ENCODE measurements at places on chromosomes 12 and 14.

- no peak for DNase-seq
Measured at GRCh38 chr14:73471582-73472184, 13.3 kb upstream of the NUMB start.

DNA sequence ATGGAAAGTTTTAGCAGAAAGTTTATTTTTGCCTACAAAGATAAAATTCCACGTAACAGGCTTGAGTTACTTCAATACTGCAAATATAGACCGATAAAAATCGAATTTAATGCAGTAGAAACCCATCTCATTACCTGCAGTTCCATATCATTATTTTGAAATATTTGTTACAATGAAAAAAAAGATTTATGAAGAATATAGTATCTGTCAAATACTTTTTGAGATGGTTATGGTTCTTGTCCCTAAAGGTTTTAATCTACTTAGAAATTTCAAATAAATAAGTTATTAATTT, 273.5 kb downstream of the ADAMTS20 start:
- no peak for DNase-seq

DNA sequence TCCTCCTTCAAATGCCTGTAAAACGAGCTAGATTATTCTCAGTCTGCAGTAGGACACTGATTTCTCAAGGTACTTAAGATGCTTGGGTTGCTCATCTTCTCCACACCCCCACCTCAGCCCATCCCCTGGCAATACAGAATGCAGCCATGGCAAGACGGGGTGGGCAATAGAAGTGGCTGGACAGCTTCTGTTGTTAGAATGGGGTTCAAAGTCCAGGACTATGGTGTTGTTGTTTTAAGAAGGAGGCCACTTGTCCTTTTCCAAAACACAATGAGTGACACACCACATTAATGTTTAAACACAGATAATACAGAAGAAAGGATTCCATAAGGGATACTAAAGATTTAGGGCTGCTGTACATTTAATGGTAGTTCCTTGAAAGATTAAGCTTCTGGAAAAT, 188.9 kb upstream of the BCL2L14 start:
- no peak for DNase-seq

GRCh38 chr14:32697704-32698103, 241.0 kb upstream of the NPAS3 start:
- DNase-seq = peak; percentile 36

DNA sequence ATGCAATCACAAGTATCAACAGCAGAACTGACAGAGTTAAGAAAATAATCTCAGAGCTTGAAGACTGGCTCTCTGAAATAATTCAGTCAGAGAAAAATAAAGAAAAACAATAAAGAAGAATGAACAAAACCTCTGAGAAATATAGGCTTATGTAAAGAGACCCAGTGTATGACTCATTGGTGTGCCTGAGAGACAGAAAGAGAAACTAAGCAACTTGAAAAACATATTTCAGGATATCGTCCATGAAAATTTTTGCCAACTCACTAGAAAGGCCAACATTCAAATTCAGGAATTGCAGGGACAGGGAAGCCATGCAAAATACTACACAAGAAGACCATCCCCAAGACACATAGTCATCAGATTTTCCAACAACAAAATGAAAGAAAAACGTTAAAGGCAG, 56.2 kb downstream of the APOBEC1 start:
- DNase-seq = peak; percentile 22

- no peak for DNase-seq
Measured at GRCh38 chr12:130178282-130178681, 16.0 kb downstream of the FZD10 start.

GRCh38 chr14:19949218-19949617, 18.5 kb downstream of the OR4K1 start:
- no peak for DNase-seq

- DNase-seq = no peak
Measured at GRCh38 chr12:47274760-47275159, 195.0 kb upstream of the AMIGO2 start.

GRCh38 chr12:93290391-93290790, 87.3 kb upstream of the NUDT4 start:
- DNase-seq = no peak

DNA sequence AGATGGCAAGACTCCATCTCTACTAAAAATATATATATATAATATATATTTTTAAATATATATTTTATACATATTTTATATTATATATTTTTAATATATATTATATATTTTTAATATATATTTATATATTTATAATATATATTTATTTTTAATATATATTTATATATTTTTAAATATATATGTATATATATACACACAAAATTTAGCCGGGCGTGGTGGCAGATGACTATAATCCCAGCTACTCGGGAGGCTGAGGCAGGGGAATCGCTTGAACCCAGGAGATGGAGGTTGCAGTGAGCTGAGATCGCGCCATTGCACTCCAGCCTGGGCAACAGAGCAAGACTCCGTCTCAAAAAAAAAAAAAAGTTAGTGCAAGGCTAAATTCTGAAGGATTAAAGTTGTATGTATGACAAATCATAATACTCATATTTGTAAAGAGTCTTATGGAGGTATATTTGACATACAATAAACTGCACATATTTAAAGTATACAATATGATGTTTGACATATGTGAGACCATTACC, 7.7 kb upstream of the TDG start:
- no peak for DNase-seq

GRCh38 chr12:119666226-119666795, 1.6 kb upstream of the PRKAB1 start:
- no peak for DNase-seq

GRCh38 chr12:119749666-119750065, 81.7 kb downstream of the PRKAB1 start:
- DNase-seq = no peak

- DNase-seq = no peak
Measured at GRCh38 chr14:57060276-57060955, 208.3 kb downstream of the EXOC5 start.

GRCh38 chr12:73277971-73278370, 1005.8 kb downstream of the TRHDE start:
- DNase-seq = no peak

GRCh38 chr14:57302883-57303282, 34.1 kb downstream of the AP5M1 start:
- DNase-seq = no peak

- DNase-seq = no peak
Measured at GRCh38 chr12:99253068-99253467, 394.5 kb upstream of the GARIN6 start.

GRCh38 chr12:76316468-76316867, 31.7 kb downstream of the BBS10 start:
- DNase-seq = no peak

GRCh38 chr12:60333461-60333860, 737.6 kb downstream of the SLC16A7 start:
- DNase-seq = peak; percentile 39

DNA sequence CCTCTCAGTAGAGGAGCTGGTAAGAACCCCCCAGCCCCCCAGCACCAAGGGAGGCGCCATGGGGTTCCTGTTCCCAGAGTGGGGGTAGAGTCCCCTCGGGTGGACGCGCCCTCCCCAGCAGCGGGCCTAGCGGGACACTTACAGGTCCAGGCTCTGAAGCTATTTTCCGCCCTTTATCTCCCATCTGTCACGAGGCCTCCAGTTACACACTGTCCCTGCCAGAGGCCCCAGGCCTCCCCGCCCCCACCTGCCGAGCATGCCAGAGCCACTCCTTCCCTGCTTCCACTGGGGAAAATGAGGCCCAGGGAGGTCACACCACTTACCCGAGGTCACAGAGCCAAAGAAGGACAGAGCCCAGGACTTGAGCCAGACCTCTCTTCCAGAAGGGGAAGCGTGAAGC, 3.1 kb downstream of the C14orf180 start:
- no peak for DNase-seq

DNA sequence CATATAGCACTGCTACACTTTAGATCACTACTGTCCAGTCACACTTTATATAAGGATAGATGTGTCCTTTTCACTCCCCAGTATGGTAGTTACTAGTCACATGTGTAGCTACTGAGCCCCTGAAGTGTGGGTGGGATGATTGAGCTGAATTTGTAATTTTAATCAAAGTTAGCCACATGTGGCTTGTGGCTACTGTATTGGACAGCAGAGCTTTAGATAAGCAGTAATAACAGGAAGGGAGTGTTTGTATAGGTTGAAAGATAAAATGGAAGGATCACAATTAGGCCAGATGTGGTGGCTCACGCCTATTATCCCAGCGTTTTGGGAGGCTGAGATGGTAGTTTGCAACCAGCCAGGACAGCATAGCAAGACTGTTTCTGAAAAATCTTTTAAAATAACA, 23.5 kb downstream of the NAA30 start:
- DNase-seq = no peak

DNA sequence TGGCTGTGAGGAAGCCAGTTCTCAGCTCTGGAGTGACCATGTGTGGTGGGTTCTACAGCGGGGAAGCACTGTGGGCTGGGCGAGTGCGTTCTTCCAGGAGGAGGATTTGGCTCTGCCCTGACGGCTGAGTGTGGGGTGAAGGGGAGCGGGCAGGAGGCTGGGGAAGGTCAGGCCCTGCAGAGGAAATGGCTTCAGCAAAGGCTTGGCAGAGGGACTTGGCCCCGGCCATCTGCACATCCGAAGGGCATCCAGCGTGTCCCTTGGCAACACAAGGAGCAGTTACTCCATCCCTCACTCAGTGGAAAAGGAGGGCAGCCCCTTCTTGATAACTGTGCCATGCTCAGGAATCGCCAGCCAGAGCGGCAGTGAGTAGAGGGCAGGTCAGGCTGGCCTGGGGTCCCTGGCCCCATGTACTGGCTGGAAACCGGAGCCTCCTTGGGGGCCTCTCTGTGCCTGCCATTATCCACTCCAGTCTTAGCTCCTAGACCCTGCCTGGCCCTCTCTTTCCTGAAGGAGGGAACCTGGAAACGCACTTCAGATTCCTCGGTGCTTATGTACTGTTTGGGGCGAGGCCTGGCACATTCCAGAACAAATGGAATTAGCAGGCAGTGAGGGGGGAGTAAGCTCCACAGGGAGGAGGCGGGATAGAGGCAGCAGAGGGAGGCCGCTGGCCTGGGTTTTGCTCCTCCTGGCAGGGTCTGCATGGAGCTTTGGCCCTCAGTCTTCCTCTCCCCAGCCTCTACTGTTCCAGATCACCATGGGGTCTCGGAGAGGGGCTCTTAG, 133.6 kb upstream of the NCOR2 start:
- DNase-seq = no peak

DNA sequence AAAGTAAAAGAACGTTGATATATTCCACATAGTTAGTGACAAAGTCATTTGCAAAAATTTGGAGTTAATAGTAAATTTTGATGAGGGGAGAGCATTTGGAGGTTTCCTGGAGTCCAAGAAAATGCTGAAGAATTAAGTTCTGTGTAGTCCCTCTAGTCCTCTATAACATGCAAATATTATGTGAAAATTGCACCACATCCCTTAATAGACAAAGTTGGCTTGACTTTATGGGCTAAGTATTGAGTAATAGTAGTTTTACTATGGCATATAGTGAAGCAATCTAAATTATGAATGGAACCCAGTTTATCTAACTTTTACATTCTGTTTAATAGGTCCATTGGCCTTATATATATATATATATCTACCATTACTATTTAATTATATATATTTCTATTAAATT, 66.4 kb upstream of the DCN start:
- no peak for DNase-seq

- DNase-seq = no peak
Measured at GRCh38 chr12:76237086-76237701, 111.0 kb downstream of the BBS10 start.

DNA sequence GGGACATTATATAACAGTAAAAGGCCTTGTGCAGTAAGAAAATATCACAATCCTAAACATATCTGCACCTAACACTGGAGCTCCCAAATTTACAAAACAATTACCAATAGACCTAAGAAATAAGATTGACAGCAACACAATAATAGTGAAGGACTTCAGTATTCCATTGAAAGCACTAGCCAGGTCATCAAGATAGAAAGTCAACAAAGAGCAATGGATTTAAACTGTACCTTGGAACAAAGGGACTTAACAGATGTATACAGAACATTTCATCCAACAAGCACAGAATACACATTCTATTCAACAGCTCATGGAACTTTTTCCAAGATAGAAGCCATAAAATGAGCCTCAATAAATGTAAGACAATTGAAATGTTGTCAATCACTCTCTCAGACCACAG, 209.5 kb upstream of the ARHGAP5 start:
- DNase-seq = no peak

DNA sequence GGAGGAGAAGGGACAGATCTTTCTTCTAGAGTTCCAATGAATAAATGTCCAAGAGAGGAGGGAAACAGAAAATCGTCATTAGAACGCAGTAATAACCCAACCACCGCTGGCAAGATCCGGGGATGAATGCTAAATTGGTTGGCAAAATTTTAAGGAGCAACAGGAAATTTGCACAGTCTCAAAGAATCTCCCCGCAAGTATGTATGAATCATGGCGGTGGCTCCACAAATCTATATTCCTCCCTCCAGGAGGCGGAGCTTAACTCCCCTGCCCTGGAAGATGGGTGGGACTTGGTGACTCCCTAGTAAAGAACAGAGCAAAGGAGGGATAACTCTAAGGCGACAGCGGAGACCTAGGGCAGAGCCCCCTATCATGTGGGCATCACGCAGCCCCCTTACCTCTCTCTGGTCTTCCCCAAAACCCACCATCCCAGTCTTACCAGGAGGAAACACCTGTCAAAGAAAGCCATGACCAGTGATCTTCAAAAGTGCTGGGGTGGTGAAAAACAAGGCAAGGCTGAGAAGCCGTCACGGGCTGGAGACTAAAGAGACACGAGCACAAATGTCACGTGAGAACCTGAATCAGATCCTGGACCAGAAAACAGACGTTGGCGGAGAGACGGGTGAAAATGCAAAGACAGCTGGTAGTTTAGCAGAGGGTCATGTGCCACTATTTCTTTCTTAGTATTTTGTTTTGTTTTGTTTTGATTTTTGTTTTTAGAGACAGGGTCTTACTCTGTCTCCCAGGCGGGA, 125.8 kb downstream of the NCOR2 start:
- DNase-seq = peak; percentile 91

- DNase-seq = peak; percentile 78
Measured at GRCh38 chr12:65306366-65307168, 28.1 kb downstream of the MSRB3 start.

DNA sequence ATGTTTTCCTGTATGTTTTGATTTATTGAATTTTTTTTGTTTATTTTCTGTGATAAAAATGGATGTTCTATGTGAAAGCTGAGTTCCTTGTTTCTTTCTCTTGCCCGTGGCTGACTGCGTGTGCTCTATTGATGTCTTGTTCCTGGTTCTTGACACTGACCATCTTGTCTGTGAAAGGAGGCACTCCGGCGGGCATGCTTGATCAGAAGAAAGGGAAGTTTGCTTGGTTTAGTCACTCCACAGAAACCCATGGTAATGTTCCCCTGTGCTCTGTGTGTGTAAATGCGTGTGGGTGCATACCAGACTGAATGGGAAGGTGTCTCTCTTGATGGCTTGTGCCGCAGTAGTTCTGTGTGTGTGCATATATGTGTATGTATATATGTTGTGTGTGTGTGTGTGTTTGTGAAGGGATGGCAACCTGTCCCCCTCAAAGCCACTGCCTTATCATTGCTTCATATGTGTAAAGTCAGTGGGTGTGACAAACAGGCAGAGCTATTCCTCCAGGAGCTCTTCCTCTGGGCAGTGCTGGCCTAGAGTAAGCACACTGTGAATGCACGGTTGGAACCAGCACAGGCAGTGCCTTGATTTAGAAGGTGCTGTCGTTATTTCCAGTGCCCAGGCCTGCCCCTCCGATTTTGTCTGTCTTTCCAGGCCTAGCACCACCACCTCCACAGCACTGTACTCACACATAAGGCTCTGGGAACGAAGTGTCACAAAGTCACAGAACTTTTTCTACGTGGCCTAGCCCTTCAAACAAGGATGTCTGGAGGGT, 247.3 kb upstream of the FKBP4 start:
- no peak for DNase-seq

- DNase-seq = no peak
Measured at GRCh38 chr12:95553197-95553943, 2.1 kb upstream of the USP44 start.

- no peak for DNase-seq
Measured at GRCh38 chr14:99996951-99997571, 68.2 kb upstream of the EVL start.
